ENCODE measurements at places on chromosomes 6 and 20. TPM values are rescaled to one million over a fixed set of nuclear protein-coding genes. Genes with fewer than 3 reads are reported as not detected.

DNA sequence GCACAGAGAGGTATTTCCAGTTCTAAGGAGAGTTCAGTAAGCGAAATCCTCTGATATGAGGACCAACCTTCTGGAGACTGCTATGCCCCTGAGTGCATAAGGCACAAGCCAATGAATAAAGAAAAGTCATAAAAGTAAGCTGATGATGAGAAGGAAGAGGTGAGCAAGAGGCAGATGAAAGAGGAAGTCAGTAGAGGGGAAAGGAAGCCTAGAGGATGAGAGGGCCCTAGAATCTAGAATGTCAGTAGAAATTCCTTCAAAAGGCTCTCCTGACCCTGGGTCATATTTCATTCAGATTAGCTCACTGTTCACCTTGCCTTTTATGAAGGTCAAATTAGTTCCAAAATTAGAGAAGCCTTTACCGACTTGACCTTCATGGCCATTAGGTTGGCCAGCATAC, 209.2 kb downstream of the CD83 start:
- no peak for DNase-seq

GRCh38 chr20:40686434-40686882, 2.6 kb downstream of the MAFB start:
- no peak for DNase-seq

The BPIFB1 gene
- not detected for polyA plus RNA-seq

- DNase-seq = no peak
These were observed 512 bp downstream of the TAP1 start for GRCh38 chr6:32852844-32853540.

GRCh38 chr6:105618247-105618646, 215.4 kb upstream of the PREP start:
- no peak for DNase-seq
